Testis (tissue), 5 donors: ENCODE measurements at places on chromosomes 5 and 9.

DNA sequence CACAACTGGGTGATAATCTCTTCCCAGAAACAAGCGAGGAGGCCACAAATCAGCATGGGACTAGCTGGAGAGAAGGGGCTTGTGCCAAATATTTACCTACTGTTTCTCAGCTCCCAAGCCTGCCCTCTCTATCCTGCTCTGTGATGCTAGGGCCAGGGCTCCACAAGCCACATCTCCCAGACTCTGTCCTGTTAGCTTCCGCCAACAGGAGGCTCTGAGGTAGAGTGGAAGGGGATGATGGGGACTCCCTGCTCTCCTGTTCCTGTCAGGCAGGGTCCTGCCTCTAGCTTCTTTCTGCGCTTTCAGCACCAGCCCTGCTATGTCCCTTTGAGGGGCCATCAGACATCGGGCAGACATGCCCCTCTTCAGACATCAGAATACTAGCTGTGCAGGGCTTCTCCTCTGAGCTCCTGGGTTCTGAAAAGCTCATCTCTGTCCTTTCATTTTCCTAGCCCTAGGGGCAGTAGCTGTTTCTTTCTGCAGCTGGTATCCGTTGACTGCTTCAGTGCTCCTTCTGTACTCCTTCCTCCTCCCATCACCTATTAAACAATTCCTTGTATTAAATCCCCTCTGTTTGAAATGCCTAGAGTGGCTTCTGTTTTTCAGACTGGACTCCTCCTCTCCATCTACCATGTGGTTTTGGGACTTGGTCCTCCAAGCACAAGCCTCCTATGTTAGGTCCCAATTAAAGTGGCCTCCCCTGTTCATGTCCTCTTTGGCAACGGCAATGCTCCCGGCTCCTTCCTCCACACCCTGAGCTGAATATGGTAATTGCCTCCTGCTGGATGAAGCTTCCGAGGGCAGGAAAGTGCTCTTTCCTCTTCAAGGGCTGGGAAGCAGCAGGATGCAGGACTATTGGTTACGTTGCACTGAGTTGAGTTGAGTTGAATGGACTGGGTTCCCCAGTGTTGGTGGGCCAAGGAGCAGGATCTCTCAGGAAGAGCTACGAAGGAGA lies 161.1 kb upstream of the TBC1D2 start:
- DNase-seq: no peak

DNA sequence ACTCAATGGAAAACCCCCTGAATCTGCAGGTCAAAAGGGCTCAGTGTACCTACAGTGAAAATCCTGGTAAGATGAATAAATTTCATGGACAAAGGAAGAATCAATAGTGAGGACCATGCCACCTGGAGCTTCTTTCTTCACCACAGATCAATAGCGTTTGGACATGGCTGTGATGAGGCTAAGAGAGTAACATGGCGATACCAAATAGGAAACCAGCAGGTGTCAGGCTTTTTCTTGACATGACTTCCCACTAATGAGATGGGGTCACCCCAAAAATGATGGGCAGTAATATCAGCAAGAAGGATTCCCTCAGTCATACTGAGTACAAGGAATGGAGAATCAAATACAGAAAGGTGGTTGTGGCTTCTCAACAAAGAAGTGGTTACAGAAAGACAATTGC lies 208.5 kb upstream of the PLPPR1 start:
- no peak for DNase-seq

DNA sequence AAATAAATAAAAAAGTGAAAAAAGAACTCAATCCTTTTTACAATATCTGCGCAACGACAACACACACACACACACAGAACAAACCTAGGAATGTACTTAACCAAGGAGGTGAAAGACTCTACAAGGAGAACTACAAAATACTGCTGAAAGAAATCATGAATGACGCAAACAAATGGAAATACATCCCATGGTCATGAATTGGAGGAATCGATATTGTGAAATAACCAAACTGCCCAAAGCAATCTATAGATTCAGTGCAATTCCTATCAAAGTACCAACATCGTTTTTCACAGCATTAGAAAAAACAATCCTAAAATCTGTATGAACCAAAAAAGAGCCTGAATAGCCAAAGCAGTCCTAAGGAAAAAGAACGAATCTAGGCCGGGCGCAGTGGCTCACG lies 29.9 kb upstream of the NRARP start:
- DNase-seq: no peak

DNA sequence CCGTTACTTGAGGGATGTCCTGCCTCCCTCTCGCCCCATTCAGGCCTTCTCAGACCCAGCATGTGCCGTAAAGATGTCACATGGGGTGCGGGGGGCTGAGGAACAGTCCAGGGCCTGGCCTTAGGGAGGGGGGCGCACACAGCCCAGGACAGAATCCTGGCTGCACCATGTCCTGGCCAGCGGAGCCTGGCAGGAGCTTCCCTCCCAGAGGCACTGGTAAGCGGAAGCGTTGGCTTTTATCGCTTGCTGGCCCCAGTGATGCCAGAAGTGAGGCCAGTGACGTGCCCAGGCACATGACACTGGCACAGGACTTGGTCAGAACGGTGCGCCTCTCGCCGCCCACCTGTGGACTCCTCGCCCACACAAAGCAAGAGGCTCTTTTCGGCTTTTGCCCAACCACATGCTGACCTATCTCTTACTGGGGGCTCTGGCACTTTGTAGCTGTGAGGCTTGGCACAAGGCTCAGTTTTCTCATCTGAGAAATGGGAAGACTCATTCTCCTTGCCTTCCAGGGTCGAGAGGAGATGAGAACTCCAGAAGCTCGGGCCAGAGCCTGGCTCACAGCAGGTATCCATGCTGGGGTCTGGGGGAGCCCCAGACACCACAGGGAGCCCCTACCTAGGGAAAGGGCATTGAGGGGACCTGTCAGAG lies 59.0 kb downstream of the LMX1B start:
- DNase-seq: no peak

GRCh38 chr5:57445006-57445704 lies 37.5 kb downstream of the ACTBL2 start:
- no peak for DNase-seq

- no peak for DNase-seq
Observed at GRCh38 chr9:125470189-125470588, 208.6 kb downstream of the GAPVD1 start.

GRCh38 chr9:85700330-85700729 lies 41.4 kb downstream of the AGTPBP1 start:
- DNase-seq: no peak

GRCh38 chr5:54990841-54991258 lies 5.5 kb upstream of the ESM1 start:
- DNase-seq: no peak
